ENCODE measurements at places on chromosomes 5 and 9. TPM values are rescaled to one million over a fixed set of nuclear protein-coding genes. Genes with fewer than 3 reads are reported as not detected.

DNA sequence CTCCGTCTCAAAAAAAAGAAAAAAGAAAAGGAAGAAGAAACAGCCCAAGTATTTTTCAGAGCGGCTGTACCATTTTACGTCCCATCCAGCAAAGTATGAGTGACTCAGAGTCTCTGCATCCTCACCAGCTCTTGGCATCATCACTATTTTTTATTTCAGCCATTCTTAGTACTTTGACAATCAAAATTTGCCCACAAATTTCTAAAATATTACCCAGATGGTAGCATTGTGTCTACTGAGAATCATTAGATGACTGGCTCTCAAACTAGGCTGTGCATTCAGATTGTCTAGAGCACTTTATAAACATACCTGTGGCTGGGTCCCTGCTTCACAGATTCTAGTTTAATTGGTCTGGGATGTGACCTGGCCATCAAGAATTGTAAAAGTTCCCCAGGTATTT lies 21.6 kb upstream of the MELK start:
- DNase-seq: no peak

DNA sequence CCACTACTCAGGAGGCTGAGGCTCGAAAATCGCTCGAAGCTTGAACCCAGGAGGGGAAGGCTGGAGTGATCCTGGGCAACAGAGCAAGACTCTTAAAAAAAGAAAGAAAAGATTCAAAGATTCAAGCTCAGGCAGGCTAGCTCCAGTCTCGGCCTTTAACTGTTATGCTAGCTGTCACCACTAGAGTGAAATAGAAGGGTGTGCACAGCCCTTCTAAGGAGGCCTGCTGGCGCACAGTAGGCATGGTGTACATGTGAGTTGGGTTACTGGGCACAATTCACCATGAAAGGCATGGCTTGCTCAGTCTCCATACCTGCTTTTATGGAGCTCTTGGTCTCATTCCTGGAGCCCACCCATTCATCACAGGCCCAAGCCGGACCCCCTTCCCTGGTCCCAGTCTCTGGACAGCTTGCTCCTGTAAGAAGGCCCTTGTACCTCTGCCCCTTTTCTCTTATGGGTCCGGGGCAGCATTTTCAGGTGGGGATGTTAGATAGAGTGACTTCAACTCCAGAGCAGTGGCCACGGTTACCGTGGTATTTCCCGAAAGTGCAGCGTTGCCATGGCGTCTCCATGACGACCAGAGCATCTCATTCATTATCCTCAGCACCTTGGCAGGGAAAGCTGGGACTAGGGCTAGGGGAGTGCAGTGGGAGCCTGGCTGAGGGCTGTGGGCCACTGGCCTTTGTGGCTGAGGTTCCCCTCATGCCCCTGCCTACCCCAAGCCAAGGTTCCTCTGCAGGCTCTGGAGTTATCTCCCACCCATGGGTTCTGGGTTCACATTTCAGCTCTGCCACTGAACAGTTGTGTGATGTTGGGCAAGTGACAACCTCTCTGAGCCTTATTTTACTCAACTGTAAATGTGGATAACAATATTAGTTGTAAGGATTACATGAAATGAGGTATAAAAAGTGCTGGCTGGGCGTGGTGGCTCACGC lies 5.7 kb downstream of the NDST1 start:
- DNase-seq: no peak

GRCh38 chr9:119968836-119969707 lies 599.8 kb upstream of the BRINP1 start:
- peak; percentile 22 for DNase-seq

DNA sequence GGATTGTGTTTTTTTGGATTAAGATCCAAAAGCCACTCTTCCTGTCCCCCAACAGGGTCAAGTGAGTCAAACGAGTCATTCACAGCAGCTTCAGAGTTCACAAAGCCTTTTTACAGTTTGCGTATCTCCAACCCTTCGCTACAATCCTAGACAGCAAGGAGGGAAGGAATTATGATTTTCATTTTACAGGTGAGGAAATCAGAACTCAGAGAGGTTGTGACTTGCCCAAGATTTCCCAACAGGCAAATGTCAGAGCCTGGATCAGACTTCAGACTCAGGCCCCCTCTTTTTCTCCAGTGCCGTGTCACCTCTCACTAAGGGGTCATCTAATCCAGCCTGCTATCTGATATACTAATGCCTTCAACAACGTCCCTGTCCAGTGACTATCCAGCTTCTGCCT lies 72.1 kb upstream of the XPA start:
- no peak for DNase-seq

DNA sequence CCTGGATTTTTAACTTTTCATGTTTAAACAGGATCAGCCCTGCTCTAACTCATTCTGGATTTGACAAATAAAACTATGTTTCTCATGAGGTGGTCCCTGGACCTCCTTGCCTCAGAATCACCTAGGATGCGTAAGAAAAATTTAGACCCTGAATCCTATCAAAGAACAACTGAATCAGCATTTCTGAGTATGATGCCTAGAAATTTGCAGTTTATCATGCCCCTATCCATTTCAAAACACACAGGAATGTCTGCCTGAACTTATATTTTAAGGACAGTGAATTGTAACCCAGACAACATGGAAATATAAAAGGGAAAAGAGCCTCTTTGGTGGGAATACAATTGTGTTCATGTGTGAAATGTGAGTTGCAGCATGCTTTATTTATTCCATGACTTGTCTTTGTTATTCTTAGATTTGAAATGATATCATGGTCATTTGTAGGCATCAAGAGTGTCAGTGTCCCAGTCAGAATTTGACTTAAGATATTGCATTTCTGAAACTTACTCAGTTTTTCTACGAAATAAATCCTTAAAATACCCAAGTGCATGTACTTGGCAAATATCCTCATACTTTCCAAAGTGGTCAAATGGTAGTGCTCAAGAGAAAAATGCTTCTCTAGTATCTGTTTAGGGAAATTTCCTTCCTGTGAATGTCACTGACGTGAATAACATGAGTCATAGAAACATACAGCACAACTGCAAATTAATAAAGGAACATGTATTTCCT lies 144.3 kb downstream of the GIN1 start:
- DNase-seq: no peak

- no peak for DNase-seq
These were observed 13.9 kb upstream of the UBE2QL1 start for GRCh38 chr5:6434731-6435130.

GRCh38 chr5:54180630-54181031 lies 129.7 kb downstream of the ARL15 start:
- DNase-seq: no peak

GRCh38 chr5:159923008-159923407 lies 6.7 kb downstream of the ADRA1B start:
- no peak for DNase-seq

- no peak for DNase-seq
These were observed 9.6 kb downstream of the C9orf152 start for GRCh38 chr9:110198357-110198756.

GRCh38 chr9:75906531-75906930 lies 16.1 kb downstream of the PCSK5 start:
- DNase-seq: no peak

GRCh38 chr5:78563621-78564020 lies 85.0 kb downstream of the LHFPL2 start:
- no peak for DNase-seq

DNA sequence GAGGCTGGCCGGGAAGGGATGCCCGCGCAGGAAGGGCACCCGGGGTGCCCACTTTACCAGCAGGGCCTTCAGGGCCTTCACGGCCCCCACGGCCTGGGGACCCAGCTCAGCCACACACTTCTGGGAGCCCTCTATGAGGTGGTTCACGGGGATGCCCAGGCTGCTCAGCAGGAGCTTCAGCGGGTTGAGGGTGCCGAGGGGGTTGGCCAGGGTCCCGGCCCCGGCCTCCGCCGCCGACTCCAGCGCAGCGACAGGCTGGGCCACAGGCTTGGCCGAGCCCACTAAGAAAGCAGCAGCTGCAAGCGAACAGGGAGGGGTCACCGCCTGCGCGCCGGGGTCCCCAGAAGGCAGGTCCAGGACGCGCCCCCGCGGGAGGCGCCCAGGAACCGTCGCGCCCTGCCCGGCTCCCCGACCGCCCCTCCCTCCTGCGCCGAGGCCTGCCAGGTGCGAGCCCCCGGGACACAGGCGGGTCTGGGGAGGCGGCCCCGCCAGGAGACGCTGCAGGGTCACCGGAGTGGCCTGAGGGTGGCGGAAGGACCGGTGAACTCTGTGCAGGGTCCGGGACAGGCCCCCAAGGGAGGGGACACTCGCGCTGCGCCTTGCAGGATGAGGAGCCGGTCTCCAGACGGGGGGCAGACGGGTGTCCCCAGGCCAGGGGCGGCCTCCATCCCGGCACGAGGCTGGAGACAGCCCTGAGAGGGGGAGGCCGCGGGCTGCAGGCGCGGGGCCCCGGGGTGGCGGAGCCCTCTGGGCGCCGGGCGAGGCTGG lies 572 bp downstream of the SCGB3A1 start:
- DNase-seq: no peak

DNA sequence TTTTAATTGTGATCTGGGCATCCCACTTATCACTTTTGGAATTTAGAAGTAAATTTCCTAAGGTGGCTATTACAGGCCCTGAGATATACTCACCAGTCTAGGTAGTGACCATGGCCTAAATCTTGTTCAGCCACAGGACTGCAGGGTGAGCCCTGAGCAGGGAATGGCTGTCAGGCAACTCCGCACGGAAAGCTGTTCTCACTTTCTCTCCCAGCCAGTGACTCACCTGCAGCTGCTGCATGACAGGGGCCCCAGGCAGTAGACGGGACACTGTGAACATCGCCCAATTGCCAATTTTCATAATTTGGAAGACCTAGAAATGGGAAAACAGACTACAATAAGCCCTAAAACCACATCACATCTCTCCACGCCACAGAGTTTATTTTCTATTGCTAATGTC lies 69.6 kb upstream of the TAF1L start:
- no peak for DNase-seq

DNA sequence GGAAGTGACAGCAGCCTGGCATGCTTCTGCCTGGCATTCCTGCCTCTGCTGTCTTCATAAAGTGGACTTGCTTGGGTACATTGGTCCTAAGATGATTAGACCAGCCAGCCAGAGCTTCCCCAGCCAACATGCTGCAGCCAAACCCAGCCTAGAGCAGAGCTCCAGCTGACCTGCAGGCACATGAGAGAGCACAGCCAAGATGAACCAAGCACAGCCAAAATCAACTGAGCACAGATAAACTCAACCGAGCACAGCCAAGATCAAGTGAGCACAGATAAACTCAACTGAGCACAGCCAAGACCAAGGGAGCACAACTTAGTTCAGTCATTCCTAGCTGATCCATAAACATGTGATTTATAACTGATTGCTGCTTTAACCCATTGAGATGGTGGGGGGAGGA lies 266.5 kb downstream of the MSX2 start:
- no peak for DNase-seq

- no peak for DNase-seq
These were observed 17.2 kb downstream of the HK3 start for GRCh38 chr5:176881816-176882566.

- no peak for DNase-seq
These were observed at the start of gene SPATA9 for GRCh38 chr5:95682891-95683290. TSS of gene SPATA9 (minus strand) at chr5:95682991. CDS start at chr5:95682854, 137 bp downstream.

- DNase-seq: no peak
These were observed 211.2 kb downstream of the CDH10 start for GRCh38 chr5:24433555-24433954.

CER1 gene
- total RNA-seq: not detected

SERF1A gene
- 10.5 TPM for total RNA-seq

GPR21 gene
- total RNA-seq: not detected

IFNA4 gene
- total RNA-seq: not detected

KCNT1 gene
- total RNA-seq: 0.37 TPM

Measured in T-helper 17 cell (primary cell).